ENCODE measurements at places on chromosomes 1 and 21.

GRCh38 chr1:91036894-91037829, 15.3 kb upstream of the ZNF644 start:
- DNase-seq = no peak

- DNase-seq = no peak
These were observed 22.6 kb downstream of the SLC5A9 start for GRCh38 chr1:48245106-48245505.

DNA sequence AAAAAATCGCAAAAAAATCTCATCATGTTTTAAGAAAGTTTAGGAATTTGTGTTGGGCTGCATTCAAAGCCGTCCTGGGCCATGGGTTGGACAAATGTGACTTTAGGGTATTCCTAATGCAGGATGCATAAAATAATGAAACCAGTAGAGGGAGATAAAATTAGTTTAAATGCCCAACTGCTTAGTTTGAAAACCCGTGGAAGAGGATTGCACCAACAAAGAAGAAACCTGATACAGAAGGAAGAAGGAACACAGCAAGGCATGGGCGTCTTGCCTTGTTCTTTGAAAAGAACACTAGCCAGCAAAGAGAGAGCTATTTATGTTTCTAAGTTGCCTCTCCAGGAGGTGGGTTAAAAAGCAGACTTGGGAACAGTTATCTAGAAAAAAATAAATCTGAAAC, 37.9 kb downstream of the WDR3 start:
- DNase-seq = no peak

GRCh38 chr1:118115567-118116295, 69.3 kb downstream of the SPAG17 start:
- DNase-seq = no peak

GRCh38 chr21:41361786-41362604, at the start of gene MX2:
Gene MX2 (plus strand): TSS chr21:41362027. CDS start chr21:41376907, 14,880 bp downstream.
- peak; percentile 69 for DNase-seq

DNA sequence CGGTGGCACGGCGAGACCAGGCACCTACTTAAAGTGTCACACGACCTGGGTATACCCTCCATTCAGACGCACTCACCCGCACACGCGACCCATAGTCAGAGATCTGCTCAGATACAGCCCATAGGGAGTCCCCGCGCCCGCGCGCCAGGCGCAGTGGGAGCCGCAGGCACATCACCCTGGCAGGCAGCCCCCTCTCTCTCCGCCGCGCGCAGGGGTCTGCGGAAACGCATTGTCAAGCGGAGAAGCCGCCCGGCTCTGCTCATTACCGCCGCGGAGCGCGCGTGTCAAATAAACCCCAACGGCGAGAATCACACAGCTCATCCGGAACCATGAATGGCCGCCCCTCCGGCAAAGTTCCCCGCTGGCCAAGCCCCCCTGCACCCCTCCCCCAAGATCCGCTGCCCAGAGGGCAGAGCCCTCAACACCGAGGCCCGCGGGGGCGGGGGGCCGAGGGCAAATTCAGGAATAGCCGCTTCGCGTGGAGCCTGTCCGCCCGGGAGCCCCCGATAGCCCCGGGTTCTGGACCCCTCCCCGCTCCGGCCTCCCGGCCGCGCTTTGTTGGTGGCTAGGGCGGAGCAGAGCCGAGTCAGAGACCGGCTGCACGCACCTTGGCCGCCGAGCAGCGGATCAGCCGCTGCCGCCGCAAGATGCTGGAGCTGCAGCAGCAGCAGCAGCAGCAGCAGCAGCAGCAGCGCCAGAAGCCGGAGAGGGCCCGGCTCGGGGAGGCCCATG, 522 bp downstream of the LRP8 start:
- no peak for DNase-seq

- DNase-seq = no peak
These were observed 150.0 kb downstream of the CASZ1 start for GRCh38 chr1:10646347-10646861.

GRCh38 chr21:27152996-27153395, 186.1 kb upstream of the ADAMTS5 start:
- DNase-seq = no peak

GRCh38 chr1:25873120-25873519, 2.4 kb downstream of the PAQR7 start:
- DNase-seq = no peak

DNA sequence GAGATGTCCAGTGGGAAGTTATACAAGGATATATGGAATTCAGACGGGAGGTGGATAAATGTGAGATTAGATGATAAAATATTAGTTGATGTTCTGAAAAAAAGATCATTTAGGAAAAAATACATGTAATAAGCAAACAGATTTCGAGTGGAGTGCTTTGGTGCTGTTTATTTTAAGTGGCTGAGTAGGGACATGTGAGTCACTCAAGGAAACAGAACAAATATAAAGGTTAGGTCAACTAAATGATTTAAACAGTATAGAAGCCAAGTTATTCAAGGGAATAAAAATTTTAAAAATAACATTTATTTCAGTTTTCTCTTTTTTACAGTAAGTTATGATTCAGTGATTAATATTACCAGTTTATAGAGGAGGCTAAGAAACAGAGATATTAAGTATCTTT, 1046.7 kb upstream of the B3GALT2 start:
- DNase-seq = no peak

DNA sequence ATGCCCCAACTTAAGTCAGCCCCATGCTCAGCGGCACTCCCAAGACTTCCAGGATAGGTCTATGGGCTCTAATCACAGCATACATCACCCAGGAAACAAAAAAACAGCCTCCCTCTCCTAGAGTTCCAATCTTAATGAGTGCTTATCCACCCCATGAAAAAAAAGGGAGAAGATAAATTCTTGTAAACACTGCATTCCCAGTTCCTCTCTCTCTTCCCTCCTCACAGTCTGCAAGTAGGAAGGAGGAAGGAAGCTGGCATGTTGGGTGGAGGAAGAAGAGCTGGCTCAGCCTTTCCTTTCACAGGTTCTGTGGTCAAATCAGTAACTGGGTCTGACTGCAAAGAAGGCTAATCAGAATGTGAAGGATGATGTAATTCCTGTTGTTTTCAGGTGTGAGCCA, 69.9 kb upstream of the ZC3H11B start:
- DNase-seq = no peak

GRCh38 chr1:234294109-234294817, 79.0 kb upstream of the COA6 start:
- no peak for DNase-seq

- DNase-seq = no peak
These were observed 670.5 kb downstream of the KIF26B start for GRCh38 chr1:245825128-245825901.

DNA sequence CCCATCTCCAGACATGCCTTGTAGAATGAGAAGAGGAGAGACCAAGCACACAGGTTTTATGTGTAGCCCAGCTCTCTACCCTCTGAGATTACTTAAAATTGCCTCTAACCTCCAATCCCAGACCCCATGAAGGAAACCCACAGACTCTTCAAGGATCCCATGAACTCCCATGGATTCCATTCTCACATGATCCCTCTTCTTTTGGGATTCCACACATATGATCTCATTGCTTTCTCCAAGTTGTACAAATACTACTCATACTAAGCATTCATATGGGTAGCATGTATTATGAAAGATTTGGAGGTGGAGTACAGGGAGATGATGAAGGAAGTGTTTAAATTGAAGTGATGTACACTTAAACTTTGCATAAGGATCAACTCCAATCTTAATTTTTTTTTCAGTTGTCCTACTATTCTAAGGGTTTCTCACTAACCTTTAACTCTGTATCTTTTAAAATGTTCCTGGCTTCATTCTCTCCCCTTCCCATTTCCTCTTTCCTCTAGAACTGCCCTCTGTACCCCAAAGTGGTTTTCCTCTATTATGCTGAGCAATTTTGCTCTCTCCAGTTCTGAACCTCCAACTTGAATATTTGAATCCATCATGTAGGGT, 41.6 kb downstream of the MFSD2A start:
- DNase-seq = no peak

- no peak for DNase-seq
These were observed 83.9 kb downstream of the ADAMTS1 start for GRCh38 chr21:26761174-26761915.

DNA sequence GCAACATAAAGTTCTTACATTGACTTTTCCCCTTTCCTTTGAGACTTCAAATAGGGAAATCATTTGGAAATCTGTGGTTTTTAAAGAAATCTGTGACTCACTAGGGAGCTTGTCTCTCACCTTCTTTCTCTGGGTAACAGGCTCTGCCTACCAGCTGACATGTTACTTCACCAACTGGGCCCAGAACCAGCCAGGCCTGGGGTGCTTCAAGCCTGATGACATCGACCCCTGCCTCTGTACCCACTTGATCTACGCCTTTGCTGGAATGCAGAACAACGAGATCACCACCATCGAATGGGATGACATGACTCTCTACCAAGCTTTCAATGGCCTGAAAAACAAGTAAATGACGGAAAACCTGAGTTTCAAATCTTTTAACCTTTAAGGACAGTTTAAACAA, 9.2 kb upstream of the CHIA start:
- DNase-seq = no peak

GRCh38 chr1:12130466-12131130, 36.2 kb upstream of the TNFRSF1B start:
- DNase-seq = no peak

- DNase-seq = no peak
These were observed 259.1 kb upstream of the USP24 start for GRCh38 chr1:55474168-55474786.

GRCh38 chr1:43750083-43750482, 42.7 kb downstream of the ST3GAL3 start:
- DNase-seq = no peak

- no peak for DNase-seq
These were observed 61.2 kb downstream of the AK4 start for GRCh38 chr1:65209005-65209885.

DNA sequence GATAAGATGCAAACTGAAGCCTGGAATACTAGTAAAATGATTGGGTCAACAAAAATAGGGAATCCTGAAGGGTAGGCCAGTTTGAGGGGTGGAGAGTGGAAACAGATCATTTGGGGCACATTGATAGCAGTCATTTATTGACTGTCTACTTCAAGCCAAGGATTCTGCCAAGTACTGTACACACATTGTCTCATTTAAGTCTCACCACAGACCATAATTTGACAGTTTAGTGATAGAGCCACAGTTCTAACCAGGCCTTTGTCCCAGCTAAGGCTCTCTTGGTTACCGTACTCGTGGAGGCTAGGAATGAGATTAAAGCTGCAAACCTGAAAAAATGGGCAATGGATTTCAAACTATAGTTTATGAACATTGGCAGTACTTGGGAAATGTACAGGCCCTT, 11.2 kb downstream of the RBM15 start:
- DNase-seq = no peak

GRCh38 chr1:8987881-8988617, 38.2 kb downstream of the SLC2A7 start:
- DNase-seq = peak; percentile 55

DNA sequence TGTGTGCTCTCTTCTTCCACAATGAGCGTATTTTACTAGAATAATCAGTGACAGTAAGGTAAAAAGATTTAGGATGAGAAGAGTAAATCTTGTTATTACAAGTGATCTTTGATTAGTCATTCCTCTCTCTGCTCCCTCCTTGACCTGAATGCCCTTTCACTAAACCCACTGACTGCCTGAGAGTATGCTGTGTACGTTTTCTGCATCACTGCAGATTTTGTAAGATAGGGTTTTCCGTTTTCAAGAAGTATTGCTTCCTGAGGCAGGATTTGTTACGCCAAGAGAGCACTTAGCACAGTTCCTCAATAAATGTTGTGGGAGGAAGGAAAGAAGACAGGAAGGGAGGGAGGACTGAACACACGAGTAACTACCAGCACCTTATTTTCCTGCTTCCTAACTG, 7.7 kb upstream of the LAMB3 start:
- no peak for DNase-seq

GRCh38 chr1:228148196-228148861, 1.4 kb upstream of the GJC2 start:
- no peak for DNase-seq

DNA sequence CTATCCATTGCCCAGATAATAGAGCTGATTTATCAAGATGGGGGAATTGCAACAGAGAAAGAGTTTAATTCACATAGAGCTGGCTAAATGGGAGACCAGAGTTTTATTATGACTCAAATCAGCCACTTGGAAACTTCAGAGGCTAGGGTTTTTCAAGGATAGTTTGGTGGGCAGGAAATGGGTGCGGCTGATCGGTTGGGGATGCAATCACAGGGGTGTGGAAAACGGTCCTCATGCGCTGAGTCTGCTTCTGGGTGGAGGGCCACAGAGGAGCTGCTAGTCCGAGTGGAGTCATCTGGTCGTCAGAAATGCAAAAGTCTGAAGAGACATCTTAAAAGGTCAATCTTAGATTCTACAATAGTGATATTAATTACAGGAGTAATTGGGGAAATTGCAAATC, 32.0 kb upstream of the FAM89A start:
- DNase-seq = no peak

DNA sequence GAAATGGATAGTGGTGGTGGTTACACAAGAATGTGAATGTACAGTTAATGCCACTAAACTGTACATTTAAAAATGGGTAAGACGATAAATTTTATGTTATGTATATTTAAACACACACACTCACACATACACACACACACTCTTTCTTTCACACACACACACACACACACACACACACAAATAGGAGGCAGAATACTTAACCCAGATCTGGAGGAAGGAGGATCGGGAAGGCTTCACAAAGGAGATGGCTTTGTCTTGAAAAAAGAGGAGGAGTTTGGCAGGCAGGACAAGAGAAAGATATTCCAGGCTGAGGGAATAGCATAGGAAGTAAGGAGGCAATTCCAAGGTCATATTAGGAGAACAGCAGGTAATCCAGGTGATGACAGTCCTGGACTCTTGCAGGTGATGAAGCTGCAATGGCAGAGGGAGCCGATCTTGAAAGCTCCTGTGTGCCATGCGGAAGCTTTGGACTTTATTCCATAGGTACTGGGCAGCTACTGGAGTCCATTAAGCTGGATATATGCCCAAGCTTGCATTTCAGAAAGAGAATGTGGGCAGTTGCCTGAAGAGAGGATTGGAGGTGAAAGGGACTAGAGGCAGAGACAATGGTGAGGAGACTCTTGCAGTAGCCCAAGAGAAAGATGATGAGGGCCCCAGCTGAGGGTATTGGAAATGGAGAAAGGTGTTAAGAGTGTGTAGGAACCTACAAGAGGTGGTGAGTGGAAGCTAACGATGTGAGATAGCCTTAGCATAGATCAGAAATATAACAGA, 15.4 kb upstream of the LYST start:
- no peak for DNase-seq

DNA sequence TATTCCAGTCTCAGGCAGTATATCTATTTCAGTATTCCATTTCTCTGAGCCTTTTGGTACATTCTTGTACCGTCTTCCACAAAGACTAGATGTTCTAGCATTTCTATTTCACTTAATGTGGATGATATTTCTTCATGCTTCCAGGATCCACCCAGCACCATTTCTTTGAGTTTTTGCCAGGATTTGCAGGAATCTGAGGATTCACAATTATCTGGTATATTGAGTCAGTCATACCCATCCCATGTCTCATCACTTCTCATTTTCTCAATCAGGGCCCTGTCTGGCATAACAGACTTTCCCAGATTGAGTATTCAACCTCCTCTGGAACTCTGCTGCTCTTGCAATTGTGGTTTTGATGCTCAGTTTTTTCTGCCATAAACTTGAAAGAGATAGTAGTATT, 20.9 kb upstream of the COL11A1 start:
- no peak for DNase-seq

Data from stimulated activated CD8-positive, alpha-beta memory T cell treated with anti-CD3 and anti-CD28 coated beads, Interleukin-15, amount 100 ng/mL, for 1 hour (primary cell).